ENCODE measurements at places on chromosomes 3 and 15.

- DNase-seq, result peak; percentile 8
Observed at GRCh38 chr15:85497172-85497569, 116.8 kb downstream of the AKAP13 start.

DNA sequence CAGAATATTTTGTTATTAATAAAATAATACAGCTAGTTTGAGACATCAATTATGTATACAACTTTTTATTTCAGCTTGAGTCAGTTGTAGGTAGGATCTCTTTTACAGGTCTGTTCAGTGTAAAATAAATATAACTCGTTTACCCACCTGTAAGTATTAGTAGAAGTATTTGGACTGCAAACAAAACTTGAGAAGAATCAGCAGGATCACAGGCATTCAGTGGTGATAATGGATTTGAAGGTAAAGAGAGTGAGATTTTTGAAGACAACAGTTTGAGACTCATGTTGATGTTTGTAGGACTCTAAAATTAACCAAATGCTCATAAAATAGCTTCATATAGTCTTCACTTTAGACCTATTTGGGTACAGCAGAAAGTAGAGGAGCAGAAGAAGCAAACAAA, 35.5 kb upstream of the CCNB2 start:
- DNase-seq, result no peak

- no peak for DNase-seq
Observed at GRCh38 chr3:195438371-195438770, 4.4 kb downstream of the ACAP2 start.

DNA sequence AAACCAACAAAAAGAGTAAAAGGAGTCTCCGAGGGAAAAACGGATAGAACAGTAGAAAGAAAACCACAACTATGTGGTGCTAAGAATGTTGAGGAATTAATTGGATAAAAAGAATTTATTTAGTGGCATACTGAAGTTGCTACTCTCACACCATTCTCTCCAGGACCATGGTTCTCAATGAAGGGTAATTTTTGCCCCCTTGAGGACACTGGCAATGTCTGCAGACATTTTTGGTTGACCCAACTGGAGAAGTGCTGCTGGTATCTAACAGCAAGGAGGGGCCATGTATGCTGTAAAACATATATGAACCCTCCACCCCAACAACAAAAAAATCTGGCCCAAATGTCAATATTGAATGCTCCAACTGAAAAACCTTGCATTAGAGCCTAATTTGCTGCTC, 85.9 kb upstream of the CSPG5 start:
- DNase-seq, result peak; percentile 21

- DNase-seq, result no peak
Observed at GRCh38 chr3:14406336-14406735, 3.9 kb downstream of the SLC6A6 start.

DNA sequence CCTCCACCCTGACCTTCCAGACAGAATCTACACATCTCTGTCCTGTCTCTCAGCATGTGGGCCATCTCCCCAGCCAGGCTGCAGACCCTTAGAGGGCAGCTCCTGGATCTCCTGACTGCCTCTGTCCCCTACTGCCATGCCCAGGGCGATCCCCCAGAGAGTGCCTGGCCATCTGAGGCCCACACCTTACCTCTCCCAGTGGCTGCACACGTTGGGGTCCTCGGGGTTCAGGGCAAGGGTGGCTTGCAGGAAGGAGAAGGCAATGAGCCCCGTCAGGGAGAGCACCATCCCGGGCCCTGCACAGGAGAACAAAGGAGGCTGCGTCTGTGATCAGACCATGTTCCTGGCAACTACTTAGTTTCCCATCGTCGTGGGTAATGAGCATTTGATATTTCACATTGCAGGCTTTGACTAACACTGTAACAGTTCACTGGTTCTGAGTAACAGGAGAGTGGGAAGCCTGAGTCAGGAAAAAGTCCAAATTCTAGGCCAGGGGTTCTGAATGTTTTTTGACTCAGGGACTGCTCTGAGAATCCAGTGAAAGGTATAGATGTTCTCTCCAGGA, 125.4 kb downstream of the MEGF11 start:
- no peak for DNase-seq

DNA sequence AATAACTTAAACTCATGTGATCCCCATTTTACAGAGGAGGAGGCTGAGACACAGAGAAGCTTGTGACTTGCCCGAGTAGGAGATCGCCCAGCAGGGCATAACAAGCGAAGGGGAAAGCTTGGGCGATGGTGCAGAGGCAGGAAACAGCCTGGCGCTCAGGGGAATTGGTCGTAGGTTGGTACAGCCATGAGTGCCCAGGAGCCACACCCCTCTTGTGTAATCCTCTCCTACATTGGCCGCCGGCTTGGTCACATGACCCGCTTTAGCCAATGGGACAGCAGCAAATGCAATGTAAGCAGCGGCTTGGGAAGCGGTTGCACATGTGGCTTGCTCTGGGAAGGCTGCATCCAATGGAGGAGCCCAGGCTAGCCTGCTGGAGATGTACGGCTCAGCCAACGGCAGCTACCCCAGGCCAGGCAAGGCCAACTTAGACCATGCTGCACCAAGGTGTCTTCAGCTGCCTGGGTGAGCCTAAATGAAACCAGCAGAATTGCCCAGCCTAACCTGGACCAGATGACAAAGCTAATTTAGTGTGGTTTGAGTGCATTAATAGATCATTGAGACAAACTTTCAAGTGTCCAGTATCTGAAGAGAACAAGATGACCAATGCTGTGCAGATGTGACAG, 50.3 kb upstream of the SLC6A6 start:
- no peak for DNase-seq
